H9 (cell line): ENCODE measurements at places on chromosomes 6 and 20.

DNA sequence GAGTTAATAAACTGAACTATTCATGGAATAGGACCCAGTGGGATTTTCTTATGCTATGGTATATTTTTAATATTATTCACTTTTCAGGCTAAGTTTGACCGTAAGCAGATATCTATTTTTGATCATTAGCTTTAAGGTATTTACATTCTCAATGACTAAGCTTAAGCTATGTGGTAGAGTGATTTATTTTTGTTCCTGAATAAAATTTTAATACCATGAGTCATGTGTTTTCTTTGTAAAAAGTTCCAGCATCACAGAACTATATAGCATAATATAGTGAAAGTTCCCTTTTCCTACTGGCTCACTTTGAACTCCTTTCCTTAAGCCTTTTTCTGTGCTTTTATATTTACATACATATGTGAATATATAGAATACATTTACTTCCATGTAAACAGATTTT lies 75.8 kb downstream of the BCKDHB start:
- no peak for DNase-seq

GRCh38 chr6:4912559-4912958 lies 91.3 kb downstream of the RPP40 start:
- DNase-seq: no peak

DNA sequence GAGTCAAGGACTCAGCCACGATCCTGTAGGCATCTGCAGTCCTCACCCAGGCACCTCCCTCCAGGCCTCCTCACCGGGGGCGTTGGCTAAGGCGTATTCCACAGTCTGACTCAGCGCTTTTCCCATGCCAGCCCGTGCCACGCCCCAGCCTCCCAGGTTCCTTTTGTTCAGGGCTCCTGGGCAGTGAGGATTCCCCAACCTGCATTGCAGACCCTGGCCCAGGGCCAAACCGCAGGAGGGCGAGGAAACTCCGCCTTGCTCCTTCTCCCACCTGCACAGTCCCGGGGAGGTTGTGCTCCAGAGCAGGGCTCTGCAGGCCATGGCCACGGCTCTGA lies 202.8 kb upstream of the CST7 start:
- peak; percentile 33 for DNase-seq

- DNase-seq: no peak
These were observed 117.3 kb downstream of the BCKDHB start for GRCh38 chr6:80223743-80224212.

- no peak for DNase-seq
These were observed 237.1 kb downstream of the ANKRD60 start for GRCh38 chr20:57991211-57991881.

DNA sequence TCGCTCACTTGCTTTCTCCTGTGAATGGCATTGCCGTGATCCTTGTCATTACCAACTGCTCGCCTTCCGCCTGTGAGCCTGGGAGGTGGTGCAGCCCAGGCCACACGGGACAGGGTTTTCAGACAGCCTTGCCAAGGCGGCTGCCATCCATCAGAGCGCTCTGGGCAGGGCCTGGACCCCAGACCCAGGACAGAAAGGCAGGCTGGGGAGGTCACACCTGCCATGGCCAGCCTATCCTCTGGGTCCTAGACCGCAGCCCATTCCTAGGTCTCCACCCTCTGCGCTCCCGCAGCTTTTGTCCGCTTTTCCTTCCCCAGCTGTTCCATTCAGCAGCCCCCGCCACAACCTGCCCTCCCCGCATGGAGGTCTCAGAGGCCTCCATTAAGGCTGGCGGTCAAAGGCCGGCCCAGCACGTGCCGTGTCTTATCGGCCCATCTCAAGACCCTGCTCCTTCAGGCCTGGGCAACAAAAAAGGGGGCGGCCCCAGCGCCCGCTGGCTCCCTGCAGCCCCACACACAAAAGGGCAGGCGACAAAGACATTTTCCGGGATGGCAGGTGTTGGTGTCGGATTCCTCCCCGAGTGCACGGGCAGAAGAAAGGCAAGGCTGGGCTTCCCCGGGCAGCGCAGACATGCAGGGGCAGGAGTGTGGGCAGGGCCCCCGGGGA lies 28.1 kb downstream of the INSM1 start:
- peak; percentile 46 for DNase-seq

DNA sequence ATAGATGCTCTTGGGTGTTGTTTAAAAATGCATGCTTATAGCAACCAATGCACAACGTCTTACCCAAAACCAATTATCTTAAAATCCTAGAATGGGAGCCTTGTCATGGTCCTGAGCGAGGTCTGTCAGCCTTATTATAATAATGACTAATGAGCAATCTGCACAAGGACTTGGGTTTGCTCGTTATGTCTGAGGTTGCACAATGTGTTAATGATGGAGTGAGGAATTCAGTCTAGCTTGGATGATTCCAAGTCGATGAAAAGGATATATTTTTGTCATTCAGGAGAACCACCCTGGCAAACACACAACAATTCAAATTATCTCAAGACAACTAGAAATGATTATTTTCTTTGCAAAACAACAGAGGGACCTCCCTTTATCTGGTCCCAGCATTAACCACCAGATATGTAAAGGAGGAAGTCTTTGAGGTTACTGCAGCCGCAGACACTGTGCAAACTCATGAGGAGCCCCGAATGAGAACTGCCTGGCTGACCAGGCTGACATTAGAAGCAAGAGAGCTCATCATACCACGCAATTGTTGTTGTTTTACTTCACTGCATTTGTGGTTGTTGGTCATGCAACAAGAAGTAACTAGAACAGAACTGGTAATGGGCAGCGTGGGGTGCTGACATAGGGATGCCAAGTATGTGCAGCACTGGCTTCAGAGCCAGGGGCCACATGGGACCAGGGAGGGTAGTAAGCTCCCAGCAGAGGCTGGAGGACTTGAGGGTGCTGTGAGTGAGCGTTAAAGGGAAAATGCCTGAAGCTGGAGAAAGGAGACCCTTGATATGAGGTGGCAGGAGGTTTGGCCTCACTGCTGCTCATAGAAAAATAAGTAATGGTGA lies 488.3 kb downstream of the CDH26 start:
- DNase-seq: no peak

GRCh38 chr6:168099201-168100010 lies 20.4 kb upstream of the FRMD1 start:
- DNase-seq: peak; percentile 65

DNA sequence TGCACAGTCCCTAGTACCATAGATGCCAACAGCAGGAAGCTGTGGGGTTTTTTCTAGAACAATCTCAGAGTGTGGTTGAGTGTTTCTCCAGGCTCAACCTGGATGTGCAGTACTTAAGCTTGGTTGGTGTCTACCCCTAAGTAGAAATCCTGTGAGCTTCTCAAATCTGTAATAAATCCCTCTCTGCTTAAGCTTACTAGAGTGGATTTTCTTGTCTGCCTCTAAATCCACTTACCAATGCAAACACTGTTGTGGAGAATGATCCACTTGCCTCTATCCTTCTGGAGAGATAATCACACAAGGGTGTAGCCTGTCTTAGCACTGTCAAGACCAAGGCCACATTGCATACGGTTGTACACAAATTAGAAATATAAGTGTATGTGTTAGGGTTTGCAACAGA lies 43.3 kb upstream of the CLIC5 start:
- DNase-seq: no peak

DNA sequence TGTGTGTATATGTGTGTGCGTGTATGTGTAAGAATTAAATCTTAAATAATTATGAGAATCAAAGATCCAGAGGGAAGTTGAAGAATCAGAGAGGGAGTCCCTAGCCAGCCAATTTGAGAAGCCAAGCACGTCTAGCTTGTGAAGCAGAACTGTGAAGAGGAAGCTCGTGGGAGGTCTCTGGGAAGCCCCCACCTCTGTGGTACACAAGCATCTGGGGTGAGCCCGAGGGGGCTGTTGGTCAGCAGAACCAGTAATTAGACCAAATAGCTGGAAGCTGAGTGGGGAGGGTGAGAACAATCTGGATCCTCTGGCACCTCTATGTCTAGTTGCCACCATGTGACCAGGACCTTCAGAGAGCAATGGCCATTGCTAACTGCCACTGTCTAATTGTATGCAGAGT lies 310.0 kb upstream of the PRND start:
- no peak for DNase-seq

DNA sequence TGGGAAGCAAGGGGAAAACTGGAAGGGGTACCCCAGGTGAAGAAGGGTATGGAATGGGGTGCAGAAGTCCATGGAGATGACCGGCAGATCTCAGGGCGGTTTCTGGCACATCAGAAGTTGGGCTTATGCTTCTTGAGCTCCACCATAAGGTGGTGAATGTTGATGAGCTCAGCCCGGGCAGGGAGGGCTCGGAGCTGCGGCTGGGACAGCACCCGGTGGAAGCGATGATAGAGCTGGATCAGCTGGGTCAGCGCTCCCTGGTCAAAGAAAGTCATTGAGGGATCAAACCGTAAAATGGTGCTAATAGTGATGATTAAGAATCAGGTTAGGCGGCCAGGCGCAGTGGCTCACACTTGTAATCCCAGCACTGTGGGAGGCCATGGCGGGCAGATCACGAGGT lies 20.9 kb downstream of the VPS52 start:
- no peak for DNase-seq

DNA sequence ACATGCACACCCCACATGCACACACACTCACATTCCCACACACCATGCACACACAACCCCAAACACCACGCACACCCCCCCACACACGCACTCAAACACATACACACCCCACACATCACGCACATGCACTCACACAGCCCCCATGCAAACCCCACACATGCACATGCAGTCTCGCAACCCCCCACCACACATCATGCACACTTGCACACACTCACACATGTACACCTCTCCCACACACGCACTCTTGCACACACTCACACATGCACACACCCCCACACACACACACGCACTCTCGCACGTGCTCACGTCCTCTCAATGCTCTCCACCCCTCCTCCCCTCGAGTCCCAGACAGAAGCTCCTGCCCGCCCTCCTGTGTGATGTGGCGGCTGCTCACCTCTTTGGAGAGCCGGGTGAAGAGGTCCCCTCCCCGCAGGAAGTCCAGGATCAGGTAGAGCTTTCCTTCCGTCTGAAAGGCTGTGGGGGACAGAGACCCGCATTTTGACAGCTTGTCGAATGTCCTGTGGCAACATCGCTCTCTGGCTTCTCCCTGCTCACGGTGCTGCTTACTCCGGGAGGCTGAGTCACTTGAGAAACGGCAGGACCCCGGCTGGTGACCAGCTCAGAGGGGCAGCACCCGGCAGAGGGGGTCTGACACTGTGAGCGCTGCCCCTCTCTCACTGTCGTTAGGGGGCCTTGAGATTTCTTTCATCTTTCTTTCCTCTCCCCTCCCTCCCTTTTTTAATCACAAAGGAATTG lies 78.5 kb downstream of the RAMACL start:
- DNase-seq: no peak

- no peak for DNase-seq
These were observed 20.4 kb upstream of the BMP2 start for GRCh38 chr20:6746901-6747609.

DNA sequence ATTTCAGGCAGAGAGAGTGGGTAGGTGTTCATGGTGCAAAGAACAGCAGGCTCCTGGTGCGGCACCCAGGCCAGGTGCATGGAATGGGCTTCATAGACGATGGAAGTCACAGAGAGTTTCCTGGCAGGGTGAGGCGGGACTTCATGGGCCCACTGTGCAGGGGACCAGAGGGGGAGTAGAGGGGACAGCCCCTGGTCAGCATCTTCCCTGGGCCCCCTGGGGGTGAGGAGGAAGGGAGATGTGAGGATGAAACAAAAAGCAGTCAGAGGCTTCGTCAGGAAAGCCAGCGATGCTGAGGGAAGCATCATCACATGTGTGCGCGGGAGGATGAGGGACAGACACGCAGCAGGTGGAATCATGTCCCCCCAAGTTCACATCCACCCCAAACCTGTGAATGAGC lies 2.4 kb upstream of the THBS2 start:
- DNase-seq: no peak

- DNase-seq: peak; percentile 45
These were observed 45.2 kb upstream of the OSTM1 start for GRCh38 chr6:108119769-108120141.

- no peak for DNase-seq
These were observed 27.0 kb upstream of the TRAF3IP2 start for GRCh38 chr6:111632468-111633247.

- DNase-seq: no peak
These were observed 19.6 kb upstream of the KIF25 start for GRCh38 chr6:167977717-167978467.

GRCh38 chr20:24277196-24277595 lies 192.2 kb upstream of the SYNDIG1 start:
- no peak for DNase-seq

GRCh38 chr6:72787391-72788031 lies 165.6 kb downstream of the KCNQ5 start:
- DNase-seq: peak; percentile 46

GRCh38 chr6:108989700-108990099 lies 104.9 kb downstream of the SESN1 start:
- no peak for DNase-seq
